Activated CD4-positive, alpha-beta T cell treated with anti-CD3 and anti-CD28 coated beads, Interleukin-2, amount 50 U/mL, for 48 hours (primary cell): ENCODE measurements at places on chromosomes 13 and 19.

- DNase-seq: no peak
Measured at GRCh38 chr19:23527797-23528196, 132.5 kb upstream of the ZNF91 start.

DNA sequence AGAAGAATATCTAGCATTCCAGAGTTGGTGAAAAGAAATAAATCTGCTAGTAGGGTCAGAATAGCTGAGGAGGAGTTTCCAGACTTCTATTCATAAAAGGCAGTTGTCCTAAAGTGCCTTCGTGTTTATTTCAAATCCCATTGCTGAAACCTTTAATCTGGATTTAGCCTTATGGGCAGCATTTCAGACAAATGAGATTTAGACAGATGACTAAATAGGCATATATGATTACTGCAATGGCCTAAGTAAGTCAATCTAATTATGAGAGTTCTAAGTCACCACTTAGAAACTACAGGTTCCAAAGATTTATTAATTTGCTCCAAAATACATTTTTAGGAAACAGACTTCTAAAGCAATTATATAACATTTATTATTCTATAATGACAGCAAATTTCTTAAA lies 368.7 kb downstream of the LIG4 start:
- DNase-seq: no peak

DNA sequence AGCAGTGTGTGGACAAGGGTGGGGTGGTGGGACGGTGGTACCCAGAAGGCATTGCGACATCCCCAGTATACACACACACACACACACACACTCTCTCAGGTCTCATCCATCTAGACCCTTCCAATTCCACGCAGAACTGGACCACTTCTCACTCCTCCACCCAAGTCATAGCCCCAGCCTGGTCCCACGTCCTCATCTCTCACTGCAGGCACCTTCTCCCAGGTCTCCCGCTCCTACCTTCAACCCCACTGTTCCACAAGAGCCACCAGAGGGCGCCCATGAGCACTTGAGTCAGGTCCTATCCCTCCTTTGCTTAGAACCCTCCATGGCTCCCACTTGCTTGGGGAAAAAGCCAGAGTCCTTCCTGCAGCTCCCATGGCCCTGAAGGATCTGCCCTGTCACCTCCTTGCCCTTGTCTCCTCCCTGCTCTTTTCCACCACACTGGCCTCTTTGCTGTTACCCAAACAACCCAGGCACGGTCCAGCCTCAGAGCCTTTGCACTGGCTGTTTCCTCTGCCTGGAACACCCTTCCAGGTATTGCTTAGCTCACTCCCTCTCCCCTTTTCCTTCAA lies 62.6 kb downstream of the IER2 start:
- DNase-seq: peak; percentile 86

DNA sequence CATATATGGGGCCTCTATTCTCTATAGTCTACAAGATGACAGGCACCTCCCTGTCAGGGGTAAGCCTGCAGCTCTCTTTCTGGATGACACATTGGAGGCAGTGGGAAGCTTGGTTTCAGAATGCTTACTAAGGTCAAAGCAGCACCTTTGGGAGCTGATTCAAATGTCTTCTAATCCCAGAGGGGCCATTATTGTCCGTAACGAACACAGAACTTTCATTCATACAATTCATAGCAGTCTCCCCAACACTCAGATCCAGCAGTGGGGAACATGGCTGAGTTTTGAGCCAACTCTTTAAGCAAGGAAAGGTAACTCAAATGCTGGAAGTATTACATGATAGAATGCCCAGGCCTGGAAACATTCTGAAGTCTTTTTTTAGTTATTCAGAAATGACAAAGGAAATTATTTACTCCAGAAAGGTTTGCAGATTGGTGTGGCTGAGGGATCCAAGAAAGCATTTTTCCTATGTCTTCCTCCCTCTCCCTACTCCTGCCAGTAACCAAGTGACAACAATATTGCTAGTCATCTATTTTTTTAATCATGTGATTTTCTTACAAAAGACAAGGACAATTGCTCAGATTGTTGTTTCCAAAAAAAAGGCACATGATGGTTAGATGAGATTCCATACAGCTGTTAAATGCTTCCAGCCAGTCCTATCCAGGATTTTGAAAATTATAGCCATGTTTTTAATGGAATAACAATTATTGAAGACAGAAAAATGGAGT lies 118.7 kb downstream of the FOXO1 start:
- no peak for DNase-seq

DNA sequence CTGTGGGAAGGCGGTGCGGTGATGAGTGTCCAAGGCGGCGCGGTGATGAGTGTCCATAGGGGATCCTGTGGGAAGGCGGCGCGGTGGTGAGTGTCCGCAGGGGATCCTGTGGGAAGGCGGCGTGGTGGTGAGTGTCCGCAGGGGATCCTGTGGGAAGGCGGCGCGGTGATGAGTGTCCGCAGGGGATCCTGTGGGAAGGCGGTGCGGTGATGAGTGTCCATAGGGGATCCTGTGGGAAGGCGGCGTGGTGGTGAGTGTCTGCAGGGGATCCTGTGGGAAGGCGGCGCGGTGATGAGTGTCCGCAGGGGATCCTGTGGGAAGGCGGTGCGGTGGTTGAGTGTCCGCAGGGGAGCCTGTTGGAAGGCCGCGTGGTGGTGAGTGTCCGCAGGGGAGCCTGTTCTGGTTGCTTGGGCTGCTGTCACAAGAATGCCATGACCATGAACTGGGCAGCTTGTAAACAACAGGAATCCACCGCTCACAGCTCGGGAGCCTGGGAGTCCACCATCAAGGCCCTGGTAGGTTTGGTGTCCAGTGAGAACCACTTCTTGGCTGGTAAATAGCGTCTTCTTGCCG lies 21.4 kb downstream of the TFDP1 start:
- no peak for DNase-seq

DNA sequence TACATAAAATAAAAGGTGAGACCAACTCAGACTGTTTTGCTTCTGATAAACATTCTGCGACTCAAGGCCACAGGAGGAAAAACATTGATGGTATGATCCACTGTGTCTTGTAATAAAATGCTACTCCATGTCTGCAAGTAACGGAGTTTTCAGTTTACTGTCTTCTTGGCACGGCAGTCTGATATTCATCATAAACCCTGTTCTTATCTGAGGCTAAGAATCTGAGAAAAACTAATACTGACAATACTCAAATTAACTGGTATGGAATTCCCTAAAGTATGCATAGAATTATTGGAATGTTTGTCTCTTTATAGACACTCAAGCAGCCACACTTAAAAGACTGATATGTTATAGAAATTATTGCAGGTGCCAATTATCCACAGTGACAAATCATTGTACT lies 125.5 kb downstream of the TBC1D4 start:
- no peak for DNase-seq

DNA sequence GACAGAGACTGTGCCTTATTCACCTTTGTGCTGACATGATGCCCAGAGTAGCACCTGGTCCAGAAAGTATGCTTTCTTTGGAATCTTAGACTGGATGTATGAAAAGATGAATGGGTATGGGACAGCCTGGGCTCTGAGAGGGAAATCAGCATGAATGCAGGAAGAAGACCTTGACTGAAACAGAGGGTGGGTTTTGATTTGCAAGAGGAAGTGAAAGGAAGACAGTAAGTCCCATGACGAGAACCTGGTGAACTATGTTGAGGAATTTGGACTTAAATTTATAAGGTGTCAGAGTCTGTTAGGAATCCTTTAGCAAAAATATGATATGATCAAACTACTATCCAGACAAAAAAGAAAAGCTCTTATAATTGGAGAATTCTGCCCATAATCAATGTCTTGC lies 301.9 kb downstream of the SPRY2 start:
- no peak for DNase-seq

GRCh38 chr19:45079911-45080370 lies 881 bp downstream of the GEMIN7 start:
- no peak for DNase-seq

GRCh38 chr13:114226088-114226487 lies 8.6 kb upstream of the CDC16 start:
- DNase-seq: no peak

DNA sequence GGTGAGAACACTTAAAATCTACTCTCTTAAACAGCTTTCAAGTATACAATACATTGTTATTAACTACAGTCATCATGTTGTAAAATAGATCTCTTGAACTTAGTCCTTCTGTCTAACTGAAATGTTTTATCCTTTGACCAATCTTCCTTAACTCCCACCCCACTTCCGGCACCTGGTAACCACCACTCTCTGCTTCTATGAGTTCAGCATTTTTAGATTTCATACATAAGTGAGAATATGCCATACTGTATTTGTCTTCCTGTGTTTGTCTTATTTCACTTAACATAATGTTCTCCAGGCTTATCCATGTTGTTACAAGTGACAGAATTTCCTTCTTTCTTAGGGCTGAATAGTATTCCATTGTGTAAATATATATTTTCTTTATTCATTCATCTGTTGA lies 144.1 kb upstream of the TRPC4 start:
- DNase-seq: no peak

GRCh38 chr19:35013041-35013819 lies 13.1 kb downstream of the GRAMD1A start:
- peak; percentile 87 for DNase-seq

DNA sequence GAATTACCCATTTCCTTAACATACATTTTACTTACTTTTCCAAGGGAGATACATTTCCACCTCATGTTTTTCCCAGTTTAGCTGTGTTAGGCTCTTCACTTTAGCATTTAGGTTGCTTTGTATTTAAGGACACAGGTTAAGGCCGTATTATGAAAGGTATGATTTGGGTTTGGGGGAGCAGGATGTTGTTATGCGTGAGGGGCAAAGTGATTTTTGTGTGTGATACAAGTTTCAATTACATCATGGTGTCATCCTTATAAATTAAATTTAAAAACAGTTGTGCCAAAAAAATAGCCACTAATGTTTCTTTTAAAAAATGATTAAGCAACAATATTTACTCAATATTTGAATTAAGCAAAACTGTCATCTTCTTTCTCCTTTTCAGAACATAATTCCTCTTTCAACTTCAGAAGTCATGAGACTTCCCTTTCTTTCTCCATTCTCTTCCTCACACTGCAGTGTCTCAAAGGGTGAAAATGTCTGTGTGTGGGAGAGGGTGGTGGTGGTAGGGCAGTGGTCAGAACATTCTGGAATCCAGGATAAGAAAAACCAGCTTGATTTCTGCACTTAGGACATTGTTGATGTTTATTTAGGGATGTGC lies 126.2 kb downstream of the KCNRG start:
- no peak for DNase-seq

- DNase-seq: no peak
Measured at GRCh38 chr19:13887517-13887916, 10.6 kb downstream of the NANOS3 start.

- peak; percentile 29 for DNase-seq
Measured at GRCh38 chr13:50128428-50128931, 113.2 kb downstream of the KCNRG start.

GRCh38 chr13:110664041-110664440 lies 41.9 kb downstream of the CARS2 start:
- DNase-seq: no peak

DNA sequence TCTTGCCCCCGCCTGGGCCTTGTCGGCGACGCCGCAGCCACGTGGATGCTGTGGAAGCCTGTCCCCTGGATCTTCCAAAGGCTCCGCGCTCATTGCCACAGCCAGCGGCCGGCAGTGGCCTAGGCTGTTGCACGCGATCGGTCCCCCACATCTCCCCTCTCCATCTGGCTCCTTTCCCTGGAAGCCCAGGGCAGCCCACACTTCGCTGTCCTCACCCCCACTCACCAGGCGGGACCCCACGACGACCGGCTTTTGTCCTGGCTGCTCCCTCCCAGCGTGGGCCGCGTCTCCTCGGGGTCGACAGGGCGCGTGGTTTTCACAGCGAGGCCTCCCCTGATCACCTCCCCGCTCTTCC lies 605 bp upstream of the TEX30 start:
- no peak for DNase-seq

- no peak for DNase-seq
Measured at GRCh38 chr13:113601166-113602070, 16.9 kb downstream of the TFDP1 start.

DNA sequence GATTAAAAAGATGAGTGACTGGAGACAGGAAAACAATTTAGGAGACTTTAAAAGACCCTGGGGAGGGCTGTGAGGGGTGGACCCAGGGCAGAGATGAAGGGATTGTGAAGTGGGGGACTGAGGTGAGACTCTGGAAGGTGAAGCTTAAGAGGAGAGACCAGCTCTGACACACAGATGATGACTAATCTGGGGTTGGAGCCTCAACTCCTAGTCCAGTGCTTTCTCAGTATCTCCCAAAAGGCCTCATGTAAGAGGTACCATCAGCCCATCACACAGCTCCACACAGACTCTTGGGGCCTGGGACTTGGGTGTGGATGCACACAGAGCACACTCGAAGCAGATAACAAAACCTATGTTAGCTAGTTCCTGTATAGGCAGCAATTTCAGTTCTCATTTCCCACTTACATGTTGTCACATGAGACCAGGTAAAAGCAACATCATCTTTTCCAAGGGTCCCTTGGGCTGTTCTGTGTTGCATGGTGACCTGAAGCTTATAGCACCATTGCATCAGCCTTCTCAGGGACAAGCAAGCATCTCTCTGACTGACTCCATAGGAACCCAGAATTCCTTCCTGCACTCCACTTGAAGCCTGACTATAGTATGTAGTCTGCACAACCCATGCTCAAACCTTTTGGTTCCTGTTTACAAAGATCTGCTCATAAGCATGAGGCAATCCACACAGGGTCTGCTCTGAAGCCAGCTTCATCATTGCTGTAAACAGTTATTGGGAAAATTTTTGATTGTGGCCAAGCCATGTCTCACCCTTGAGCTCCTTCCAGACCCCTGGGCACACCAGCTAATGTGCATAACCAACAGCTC lies 88.6 kb upstream of the MYCBP2 start:
- no peak for DNase-seq

GRCh38 chr19:27971869-27972268 lies 1241.1 kb downstream of the UQCRFS1 start:
- no peak for DNase-seq

GRCh38 chr13:75906315-75906714 lies 270.2 kb downstream of the LMO7 start:
- DNase-seq: no peak

GRCh38 chr13:26480246-26480855 lies 77.1 kb upstream of the WASF3 start:
- no peak for DNase-seq

GRCh38 chr19:14476673-14477401 lies 1.7 kb upstream of the PTGER1 start:
- DNase-seq: no peak

GRCh38 chr19:55206664-55207500 lies 2.4 kb downstream of the PTPRH start:
- peak; percentile 56 for DNase-seq

DNA sequence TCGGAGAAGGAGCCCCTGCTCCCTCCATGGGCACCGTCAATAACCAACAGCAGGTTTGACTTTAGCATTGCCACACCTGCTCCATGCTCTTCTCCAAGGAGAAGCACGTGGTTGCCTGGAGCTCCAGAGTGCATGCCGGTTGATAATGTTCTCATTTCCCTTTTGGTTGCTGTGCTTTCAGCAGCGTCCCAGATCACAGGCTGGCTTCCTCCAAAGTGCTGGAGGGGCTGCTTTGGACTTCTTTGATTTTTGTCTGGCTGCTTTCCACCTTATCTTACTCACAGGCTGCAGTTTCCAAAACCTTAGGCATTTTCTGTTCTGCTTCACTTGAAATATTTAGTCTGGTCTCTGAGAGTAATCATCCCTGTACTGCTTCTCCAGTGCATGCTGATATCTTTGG lies 123.8 kb upstream of the IRS2 start:
- DNase-seq: no peak

GRCh38 chr13:107529035-107529434 lies 686.3 kb downstream of the LIG4 start:
- DNase-seq: no peak
